EH (cell line): ENCODE measurements at places on chromosomes 7 and 10.

GRCh38 chr10:77599651-77600050 is 38.0 kb downstream of the KCNMA1 start:
- DNase-seq, result no peak

DNA sequence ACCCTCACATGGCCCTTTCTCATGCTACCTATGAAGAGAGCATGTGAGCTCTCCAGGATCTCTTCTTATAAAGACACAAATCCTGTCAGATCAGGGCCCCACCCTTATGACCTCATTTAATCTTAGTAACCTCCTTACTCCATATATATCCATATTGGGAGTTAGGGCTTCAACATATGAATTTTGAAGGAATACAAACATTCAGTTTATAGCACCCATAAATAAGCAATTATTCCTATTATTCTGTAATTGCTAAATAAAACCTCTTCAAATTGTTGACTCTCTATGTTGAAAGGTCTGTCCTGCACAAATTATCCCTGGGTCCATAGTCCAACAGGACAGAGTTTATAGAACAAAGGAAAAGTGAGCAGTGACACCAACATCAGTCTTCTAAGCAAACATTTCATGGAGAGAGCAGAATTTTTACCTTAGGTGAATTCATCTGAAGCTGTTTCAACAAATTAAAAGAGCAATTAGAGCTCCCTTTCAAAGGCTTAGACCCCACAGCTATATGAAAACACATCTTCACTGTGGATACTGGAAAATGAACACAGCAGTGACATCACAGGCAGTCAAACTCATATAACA is 12.2 kb downstream of the DOCK4 start:
- DNase-seq, result no peak

DNA sequence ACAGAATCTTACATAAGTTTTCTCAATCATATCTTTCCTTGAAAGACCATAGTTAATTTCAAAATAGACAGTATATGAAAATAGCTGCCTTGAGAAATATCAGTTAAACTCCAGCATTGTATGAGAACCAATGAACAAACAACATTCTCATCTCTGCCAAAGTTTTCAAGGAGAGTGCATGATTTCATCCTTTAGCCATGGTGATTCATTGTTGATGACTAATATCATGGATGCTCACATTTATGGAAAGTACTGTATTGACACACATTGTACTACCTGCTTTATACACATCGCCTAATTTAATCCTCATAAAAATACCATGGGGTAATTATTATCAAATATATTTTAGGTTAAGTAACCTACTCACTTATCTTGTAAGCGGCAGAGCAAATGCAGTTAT is 250.3 kb downstream of the CNTNAP2 start:
- no peak for DNase-seq

- DNase-seq, result no peak
Observed at GRCh38 chr7:121331048-121331447, 2.2 kb downstream of the WNT16 start.

DNA sequence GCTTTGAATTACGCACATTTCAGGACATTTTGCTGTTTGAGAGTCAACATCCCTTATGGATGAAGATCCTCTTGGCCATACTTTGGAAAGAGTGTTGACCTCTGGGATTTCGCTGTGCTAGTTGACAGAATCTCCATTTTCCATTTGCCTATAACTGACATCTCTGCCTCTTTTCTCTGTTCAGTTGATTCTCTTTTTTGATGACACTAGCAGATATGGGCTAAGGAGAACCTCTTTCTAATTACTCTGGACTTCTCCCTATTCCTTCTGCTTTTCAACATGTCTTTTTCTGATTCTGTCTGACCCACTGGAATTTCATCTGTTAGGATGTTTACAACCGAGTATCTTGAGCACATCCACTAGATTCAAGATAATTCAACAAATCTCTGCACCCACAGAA is 311.5 kb downstream of the CAMK1D start:
- no peak for DNase-seq

- no peak for DNase-seq
Observed at GRCh38 chr10:33154590-33154989, 179.9 kb downstream of the NRP1 start.

GRCh38 chr10:31768467-31768866 is 160.2 kb downstream of the ARHGAP12 start:
- DNase-seq, result peak; percentile 66

- DNase-seq, result no peak
Observed at GRCh38 chr7:157596471-157596870, 259.7 kb downstream of the DNAJB6 start.

DNA sequence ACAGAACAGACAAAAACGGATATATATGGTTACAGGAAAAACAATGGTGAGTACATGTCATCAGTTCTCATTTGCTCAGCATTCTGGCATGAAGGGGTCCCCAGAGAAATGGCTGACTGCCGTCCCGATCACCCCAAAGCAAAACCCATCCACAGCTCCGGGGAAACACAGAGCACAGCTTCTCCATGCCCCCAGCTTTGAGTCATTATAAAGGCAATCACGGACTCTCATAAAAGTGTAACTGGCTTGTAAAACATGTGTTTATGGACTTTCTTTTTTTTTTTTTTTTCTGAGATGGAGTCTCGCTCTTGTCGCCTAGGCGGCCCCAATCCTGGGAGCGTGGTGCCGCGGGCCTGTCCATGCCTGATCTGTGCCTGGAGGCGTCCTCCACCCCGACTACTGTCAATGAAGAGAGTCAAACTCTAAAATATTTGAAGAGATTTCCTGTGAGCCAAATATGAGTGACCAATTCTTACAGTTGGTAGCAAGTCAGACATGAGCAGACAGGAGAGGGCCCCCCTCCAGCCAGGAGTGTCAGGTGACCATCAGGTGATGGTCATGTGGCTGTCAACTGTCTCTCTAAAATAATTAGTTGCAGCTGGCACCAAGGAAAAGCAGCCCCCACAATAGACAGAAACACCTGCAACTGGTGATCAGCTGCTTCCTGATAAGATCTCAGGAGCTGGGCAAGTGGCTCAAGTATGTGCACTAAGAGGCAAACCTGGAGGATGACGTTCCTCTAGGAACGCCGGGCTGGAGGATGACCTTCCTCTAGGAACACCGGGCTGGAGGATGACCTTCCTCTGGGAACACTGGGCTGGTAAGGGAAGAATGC is 21.7 kb upstream of the NOM1 start:
- peak; percentile 22 for DNase-seq

- no peak for DNase-seq
Observed at GRCh38 chr10:18880530-18880929, 168.1 kb upstream of the MALRD1 start.

DNA sequence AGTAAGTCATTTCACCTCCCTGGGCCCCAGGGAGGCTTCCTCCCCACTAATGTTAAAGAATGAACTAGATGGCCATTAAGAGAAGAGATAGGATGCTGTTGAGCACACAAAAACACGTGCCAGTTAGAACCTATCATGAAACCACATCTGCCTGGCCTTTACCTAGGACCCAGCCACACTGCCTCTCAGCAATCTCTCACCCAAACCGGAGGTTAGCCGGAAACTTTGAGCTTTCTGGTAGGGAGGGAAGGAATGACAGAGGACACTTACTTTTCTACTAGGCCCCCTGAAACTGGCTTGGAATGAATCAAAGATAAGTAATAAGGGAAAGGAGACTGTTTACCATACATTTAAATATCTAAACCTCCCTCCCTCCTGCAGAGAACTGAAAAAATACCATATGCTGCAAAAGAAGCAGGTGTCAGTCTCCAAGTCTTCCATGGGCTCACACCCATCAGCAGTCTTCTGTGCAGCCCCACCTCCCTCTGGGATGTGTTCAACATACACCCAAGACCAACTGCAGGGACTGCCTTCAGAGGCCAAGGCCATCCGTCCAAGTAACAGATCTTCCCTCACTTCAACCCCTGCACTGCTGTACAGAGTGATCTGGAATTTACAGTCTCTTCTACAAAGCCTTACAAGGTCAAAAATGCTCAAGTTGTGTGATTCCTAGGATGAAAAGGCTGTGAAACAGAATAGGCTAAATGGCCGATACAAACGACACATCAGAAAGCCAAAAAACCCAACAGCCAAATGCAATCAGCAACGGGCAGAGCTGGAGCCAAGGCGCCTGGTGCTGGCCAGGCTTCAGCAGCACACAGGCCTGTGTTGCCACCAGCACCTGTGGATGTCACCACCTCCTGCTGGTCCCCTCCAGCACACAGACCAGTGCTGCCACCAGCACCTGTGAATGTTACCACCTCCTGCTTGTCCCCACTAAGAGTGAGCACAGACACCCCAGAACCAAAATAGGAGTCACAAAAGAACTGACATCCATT is 42.4 kb downstream of the SORBS1 start:
- peak; percentile 40 for DNase-seq

DNA sequence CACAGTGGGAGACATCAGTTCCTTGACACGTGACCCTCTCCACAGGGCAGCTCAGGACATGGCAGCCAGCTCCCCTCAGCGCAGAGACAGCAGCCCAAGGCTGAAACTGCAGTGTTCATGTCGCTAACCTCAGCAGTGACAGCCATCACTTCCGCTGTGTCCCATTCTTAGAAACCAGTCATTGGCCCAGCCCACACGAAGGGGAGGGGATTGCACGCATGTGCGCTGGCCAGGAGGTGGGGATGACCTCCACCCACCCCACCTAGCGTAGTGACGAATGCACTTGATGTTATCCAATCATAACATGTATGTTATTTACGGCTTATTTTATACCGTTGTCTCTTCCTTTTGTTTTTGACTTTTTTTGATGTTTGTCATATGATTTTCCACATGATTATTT is 36.9 kb upstream of the EGFR start:
- DNase-seq, result no peak

GRCh38 chr10:18684953-18685352 is 25.7 kb downstream of the ARL5B start:
- DNase-seq, result peak; percentile 4

DNA sequence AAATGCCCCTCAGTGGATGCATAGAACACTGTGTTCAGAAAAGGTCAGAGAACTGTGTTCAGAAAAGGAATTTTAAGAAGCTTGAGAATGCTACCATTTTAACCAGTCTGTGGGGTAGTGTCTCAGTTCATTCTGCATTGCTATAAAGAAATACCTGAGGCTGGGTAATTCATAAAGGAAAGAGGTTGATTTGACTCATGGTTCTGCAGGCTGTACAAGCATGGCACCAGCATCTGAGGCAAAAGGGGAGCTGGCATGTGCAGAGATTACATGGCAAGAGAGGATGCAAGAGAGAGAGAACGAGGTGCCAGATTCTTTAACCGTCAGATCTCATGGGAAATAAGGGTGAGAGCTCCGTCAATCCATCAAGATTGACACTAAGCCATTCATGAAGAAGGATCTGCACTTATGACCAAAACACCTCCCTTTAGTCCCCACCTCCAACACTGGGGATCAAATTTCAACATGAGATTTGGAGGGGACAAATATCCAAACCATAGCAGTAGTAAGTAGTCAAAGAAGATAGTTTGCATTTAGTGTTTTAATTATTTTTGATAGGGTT is 119.8 kb downstream of the FAM107B start:
- DNase-seq, result peak; percentile 24

- no peak for DNase-seq
Observed at GRCh38 chr7:30347226-30348082, 63.1 kb downstream of the ZNRF2 start.

DNA sequence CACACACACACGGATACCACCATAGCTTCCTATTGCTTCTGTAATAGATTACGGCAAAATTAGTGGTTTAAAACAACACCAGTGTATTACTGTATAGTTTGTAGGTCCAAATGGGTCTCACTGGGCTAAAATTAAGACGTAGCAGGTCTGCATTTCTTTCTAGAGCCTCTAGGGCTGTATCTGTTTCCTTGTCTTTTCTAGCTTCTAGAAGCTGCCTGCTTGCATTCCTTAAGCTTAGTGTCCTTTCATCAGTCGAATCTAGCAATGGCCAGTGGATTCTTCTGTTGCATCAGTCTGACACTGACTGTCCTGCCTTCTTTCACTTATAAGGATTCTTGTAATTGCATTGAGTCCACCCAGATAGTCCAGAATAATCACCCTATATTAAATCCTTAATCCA is 882.3 kb downstream of the PCDH15 start:
- no peak for DNase-seq

- DNase-seq, result peak; percentile 86
Observed at GRCh38 chr7:131238347-131238931, 89.2 kb upstream of the MKLN1 start.

- no peak for DNase-seq
Observed at GRCh38 chr10:71045936-71046335, 157.6 kb upstream of the PCBD1 start.

DNA sequence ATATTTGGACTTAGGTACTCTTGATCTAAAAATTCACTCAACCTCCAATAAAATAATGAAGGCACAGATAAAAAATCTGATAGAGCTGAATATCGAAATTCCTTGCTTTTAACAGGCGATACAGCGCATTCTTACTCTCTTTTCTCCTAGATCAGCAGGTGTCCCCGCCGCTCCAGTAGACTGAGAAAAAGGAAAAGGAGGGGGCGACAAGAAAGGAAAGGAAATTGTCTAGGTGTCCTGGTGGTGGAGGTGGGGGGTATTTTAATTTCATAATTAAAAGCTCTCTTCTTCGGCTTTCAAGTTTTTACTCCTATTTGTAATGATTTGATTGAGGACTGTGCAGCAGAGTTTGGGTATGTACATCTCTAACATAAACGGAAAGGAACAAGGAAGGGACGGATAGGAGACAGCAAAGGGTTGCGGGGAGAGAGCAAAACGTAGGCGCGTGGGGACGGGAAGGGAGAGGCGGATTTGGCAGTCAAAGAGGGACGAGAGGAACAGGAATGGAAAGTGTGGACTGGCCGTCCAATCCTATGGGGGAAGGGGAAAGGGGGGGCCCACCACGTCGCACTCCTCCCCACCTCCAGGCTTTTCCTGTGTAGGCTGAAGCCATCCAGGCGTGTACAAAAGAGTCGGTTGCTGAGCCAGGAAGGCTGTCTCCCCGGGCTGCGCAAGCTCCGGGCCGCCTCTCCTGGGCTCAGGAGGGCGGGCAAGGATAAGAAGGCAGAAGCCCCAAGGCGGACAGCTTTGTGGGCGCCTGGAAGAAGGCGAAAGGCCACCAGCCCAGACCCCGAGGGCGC is 875 bp upstream of the HECTD2 start:
- peak; percentile 89 for DNase-seq

DNA sequence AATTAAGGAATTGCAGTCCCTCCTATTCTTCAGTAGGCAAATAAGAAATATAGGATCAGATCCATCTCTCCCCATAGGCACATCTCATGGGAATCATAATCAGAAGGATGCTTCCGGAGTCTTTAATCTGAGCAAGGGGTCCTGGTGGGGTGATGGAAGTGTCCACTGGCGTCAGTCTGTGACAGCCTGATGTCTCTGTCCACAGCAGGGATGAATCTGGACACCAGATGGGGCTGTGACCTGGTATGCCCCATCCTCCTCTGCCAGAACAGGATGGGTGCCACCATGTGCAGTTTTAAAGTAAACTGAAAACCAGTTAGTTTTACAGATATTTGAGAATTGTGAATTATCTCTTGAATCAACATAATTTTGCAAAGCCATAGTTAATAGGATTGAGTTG is 148.7 kb downstream of the C1GALT1 start:
- DNase-seq, result peak; percentile 4

DNA sequence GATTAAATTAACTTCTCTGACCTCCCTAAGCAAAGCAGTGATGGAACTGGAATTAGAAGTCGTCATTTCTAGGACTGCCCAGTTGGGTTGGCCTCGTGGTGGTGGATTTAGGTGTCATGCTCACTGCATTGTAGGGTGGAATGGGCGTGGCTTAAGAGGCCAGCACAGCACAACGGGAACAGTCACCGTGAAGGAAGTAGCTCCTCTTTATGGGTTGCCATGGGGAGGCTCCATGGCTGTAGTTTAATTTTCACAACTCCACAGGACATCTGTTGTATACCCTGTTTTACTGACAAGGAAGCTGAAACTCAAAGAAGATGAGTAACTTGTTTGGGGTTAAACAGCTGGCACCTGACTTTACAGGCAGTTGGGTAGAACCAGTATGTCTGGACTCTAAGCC is 208.3 kb downstream of the CELF2 start:
- DNase-seq, result no peak
